Left lobe of liver (tissue), 2 donors: ENCODE measurements at places on chromosomes 5 and 9. TPM values are rescaled to one million over a fixed set of nuclear protein-coding genes. Genes with fewer than 3 reads are reported as not detected.

GRCh38 chr5:54862036-54862435, 123.4 kb downstream of the ESM1 start:
- DNase-seq = no peak

GRCh38 chr9:89929673-89930480, 325.1 kb downstream of the GADD45G start:
- peak; percentile 31 for DNase-seq

DNA sequence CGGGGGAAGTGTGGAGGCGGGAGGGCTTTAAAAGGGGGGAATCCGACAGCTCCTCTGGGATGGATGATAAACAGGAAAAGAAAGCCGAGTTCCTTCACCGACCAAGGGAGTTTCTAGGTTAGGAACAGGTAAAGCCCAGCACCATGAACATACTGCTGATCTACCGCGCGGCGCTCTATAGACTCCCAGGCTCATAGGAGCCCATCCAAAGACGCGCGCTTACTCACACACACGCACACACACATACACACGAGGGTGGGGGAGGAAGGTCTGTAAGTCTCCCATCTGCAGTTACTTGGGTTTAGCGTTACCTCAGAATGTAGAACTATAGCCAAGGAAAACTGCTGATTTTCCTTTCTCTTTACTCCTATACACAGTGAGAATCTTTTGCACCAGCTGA, 2.6 kb upstream of the GABRB2 start:
- no peak for DNase-seq

The FGF1 gene
- 0.25 TPM for total RNA-seq

The C1QTNF3 gene
- total RNA-seq = 1.9 TPM

- no peak for DNase-seq
Measured at GRCh38 chr9:103811462-103811861, 282.6 kb upstream of the SMC2 start.

GRCh38 chr9:130940693-130941576, 1.9 kb upstream of the FIBCD1 start:
- DNase-seq = peak; percentile 78

DNA sequence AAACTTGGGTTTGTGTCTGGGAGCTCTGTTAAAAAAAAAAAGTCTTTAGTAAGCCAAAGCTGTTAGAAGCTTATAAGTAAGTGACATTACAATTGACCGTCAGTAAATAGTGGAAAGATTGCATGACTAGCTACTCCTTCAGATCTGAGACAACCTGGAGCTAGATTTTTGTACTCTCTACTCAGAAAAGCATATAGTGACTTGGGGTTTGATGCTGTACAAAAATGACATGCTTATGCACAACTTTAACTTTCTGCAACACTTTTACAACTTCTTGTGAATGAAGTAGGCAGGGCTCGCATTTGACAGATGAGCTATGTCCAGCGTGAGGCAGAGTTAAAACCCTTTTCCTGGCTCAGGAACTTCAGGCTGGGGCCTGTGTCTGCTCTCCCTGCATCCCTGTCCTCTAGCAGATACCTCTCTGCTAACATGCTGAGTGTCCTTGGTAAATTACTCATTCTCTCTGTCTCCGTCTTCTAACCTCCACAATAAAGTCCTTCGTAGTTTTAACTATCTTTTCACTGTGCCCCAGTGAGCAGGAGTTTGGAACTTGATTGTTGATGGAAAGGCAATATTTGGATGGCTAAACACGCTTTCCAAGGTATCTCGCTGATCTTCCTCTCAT, 471 bp upstream of the GHR start:
- DNase-seq = no peak

DNA sequence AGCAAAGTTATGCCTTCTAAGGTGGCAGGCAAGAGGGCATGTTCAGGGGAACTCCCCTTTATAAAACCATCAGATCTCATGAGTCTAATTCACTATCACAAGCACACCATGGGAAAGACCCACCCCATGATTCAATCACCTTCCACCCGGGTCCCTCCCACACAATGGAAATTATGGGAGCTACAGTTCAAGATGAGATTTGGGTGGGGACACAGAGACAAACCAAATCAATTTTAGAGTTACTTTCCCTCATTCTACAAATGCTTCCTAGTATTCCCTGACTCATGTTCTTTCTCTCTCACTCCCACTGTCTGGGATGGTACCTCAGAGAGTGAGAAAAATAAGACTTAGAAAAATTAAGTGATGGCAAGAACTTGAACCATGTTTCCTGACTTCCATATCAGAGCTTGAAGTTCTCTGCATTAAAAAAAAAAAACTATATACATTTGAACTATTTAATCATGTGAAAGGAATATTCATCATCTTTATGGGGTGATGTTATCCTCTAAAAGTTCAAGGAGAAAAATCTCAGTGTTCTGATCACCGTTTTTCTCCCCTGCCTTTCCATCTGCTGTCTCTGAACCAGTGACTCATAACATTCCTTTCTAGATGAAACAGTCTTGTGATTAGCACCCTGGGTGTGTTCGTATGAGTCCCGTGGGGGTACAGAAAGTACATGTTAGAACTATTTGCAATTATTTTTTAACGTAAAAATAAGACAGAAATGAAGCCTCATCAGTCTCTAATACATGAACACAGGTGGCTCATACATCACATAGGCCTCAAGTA, 282.9 kb downstream of the SLF1 start:
- no peak for DNase-seq

GRCh38 chr9:28624771-28625170, 1051.5 kb upstream of the C9orf72 start:
- DNase-seq = no peak

The AFAP1L1 gene
- total RNA-seq = 2.6 TPM

- DNase-seq = no peak
Measured at GRCh38 chr5:5418006-5418405, 4.5 kb upstream of the ICE1 start.

DNA sequence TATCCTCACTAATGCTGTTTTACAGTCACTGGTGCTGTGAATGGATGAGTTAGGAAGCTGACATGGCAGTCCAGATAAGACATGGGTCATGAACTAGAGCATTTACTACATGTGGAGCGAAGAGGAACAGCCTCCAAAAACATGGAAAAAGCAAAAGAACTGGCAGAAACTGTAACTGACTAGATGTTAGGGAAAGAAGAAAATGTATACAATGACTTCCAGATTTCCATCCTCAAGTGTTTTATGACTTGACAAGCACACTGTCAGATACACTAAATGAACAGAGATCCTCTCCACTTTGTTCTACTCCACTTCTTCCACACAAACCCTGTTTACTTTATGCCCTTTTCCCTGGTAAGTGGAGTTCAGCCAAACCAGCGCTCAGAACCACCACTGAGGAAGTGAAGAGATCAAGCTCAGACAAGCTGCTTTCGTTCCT, 11.5 kb downstream of the HMGCS1 start:
- no peak for DNase-seq

DNA sequence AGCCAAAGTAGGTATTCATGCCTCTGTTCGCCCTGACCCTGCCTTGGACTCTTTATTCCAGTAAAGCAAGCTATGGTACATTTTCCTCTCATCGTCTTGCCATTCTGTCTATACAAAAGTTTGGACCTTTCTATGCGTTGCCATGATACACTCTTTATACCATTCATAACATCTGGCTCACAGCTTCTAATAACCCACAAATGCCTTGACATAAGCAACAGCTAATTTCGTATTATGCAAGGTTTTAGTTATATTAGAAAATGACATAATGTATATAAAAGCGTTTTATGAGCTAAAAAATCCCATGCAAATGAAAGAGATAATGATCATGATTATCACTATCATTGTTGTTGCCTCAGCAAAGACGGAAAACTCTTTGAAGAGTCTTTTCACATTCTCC, 265.7 kb downstream of the TMEM167A start:
- DNase-seq = no peak

DNA sequence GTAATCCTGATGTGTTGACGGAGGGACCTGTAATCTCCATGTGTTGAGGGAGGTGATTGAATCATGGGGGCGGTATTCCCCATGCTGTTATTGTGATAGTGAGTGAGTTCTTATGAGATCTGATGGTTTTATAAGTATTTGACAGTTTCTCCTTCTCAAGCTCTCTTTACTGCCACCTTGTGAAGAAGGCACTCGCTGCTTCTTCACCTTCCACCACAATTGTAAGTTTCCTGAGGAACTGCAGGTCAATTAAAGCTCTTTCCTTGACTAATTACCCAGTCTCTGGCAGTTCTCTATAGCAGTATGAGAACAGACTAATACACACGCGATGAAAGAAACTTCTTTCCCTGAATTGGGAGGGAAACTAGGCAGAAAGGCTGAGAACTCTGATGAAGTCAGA, 141.1 kb upstream of the RAD23B start:
- no peak for DNase-seq

The C5orf52 gene
- not detected for total RNA-seq

DNA sequence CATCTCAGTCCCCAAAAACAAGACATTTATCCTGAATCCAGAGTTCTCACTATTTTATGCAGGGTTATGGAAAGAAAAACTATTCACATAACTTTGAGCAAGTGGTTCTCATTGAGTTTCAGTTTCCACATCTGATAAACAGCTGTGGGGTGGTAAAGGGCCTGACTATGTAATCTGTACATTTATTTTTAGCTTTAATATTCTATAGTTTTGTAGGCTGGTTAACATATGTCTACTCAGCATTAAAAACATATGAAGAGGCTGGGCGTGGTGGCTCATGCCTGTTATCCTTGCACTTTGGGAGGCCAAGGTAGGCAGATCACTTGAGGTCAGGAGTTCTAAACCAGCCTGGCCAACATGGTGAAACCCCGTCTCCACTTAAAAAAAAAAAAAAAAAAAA, 301.5 kb upstream of the CCNG1 start:
- DNase-seq = no peak

The TMEM174 gene
- total RNA-seq = not detected

DNA sequence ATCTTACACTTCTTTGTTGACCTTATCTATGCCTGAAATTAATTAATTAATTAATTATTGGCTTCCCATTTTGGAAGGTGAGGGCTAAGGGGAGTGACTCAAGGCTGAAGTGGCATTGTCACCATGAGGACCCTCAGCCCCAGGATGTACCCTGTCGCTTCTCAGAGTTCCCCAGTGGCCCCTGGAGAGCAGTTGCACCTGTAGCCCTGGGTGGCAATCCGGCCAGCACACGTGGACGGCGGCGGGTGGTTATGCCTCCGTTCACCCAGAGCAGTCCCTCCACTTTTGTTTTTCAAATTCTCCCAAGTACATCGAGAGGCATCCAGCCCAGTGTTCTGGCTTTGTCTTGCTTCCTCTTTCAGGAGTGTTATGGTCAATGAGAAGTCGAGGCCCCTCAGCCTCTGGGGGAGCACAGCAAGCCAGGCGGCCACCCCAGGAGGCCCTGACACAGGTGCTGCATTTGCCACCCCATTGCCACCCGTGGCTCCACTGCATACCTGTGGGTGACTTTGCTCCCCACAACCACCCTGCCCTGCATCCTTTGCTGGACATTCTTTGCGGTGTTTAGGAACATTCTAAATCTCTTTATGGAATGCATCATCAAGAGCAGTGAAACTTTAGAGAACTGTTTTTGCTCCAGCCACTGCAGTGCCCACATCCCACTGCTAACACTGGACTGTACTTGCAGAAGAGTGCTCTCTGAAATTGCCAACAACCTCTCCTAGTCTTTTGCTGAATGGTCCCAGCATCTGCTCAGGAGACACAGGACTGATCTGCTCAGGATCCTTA, 11.5 kb upstream of the IRX2 start:
- DNase-seq = peak; percentile 32

GRCh38 chr5:93575461-93576414, 5.3 kb downstream of the NR2F1-AS1 start:
- no peak for DNase-seq

DNA sequence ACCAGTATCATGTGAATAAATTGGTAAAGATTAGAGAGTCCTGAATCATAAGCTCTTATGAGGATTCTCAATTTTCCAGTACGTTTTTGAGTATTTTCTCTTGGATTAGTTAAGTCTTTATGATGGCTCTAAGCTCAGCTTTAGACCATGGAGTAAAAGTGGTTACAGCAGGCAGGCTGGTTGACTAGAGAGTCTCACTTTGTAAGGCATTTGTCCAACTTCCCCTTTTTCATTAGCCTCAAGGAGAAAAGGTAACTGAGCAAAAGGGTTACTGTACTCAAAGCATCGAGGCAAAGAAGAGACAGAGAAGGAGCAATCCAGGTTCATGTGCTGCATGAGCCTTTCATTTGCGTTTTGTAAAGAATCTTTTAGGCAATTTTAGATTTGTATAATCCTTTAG, 8.5 kb downstream of the NOP16 start:
- no peak for DNase-seq
